ENCODE measurements at places on chromosomes 5 and 9.

GRCh38 chr5:142958944-142959682 lies 188.9 kb downstream of the ARHGAP26 start:
- DNase-seq: no peak

- DNase-seq: peak; percentile 56
These were observed 1.3 kb downstream of the CD72 start for GRCh38 chr9:35616681-35617459.

DNA sequence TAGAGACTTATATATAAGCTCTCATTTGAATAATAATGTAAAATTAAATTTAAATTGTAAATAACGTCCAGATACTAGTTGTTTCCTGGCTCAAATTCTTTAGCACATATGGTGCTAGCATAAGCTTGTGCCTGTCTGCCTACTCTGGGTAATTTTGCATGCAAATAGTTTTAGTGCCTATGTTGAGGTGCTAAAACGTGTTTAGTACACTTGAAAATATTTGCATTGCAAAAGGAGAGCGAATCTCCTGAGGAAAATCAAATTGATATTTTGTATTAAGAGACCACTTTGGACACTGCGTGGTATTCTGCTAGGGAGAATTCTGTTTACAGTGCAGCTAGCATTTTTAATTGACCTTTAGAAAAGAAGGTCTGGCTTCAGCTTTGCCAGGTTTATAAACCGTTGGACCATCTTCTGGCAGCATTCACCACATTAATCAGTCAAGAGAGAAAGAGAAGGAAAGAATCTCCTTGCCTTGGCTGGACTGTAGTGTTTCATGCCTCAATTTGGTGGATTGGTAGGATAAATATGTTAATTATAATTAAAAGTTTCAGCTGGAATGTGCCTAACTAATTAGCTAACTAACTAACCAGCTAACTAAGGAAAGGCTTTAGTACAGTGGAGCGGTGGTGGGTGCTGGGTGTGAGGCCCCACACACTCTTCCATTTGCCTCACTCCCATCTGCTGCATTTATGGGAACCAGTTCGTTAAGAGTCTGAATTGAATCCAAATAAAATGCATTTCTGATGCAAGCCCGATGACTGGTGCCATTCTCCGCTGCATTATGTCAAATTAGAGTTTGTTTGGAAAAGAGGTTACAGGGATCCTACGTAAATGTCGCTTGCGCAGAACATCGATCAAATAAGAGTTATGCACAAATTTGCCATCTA lies 150.1 kb upstream of the MPDZ start:
- no peak for DNase-seq

- DNase-seq: no peak
These were observed 66.4 kb upstream of the POU5F2 start for GRCh38 chr5:93807846-93808245.

- DNase-seq: peak; percentile 58
These were observed 358.2 kb upstream of the MEF2C start for GRCh38 chr5:89241186-89241585.

- no peak for DNase-seq
These were observed 140.2 kb upstream of the TRIM32 start for GRCh38 chr9:116546711-116547581.

DNA sequence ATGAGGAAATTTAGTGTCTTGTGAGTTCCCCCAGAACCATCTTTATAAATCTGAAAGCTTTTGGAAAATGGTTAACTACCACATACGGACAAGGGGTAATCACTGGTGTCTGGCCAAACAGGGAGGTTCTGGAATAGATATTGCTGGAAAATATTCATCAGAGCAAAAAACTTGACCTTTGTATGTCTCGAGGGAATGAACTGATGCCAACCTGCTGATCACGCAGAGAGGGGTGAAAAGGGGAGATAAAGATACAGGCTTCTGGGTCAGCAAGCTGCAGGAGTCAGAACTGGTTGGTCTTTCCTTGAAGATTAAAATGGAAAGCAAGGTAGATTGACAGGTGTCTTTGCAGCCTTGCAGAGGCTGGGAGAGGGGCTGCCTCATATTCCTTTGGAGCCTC lies 35.5 kb downstream of the PSAT1 start:
- DNase-seq: no peak

DNA sequence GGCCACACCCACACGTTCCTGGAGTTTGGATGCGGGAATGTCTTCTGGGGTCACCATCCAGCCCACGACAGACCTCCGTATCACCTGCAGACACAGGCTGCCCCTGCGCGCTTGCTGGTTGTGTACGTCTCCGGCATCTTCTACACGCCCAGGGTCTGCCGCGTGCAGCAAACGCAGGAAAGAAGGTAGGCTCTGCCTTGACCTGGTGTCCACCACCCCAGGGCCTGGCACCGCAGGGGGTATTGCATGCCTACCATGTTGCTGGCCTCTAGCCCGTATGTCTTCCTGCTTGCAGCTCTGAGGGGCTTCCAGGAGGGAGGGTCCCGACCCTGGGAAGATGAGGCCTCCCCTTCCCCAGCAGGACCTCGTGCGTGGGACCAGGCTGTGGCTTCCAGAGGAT lies 298.8 kb upstream of the IRX4 start:
- DNase-seq: no peak
